H4 (cell line): ENCODE measurements at places on chromosomes 1 and 21.
A peak's percentile ranks its signal among the peaks of the same experiment; 100 is the strongest.

DNA sequence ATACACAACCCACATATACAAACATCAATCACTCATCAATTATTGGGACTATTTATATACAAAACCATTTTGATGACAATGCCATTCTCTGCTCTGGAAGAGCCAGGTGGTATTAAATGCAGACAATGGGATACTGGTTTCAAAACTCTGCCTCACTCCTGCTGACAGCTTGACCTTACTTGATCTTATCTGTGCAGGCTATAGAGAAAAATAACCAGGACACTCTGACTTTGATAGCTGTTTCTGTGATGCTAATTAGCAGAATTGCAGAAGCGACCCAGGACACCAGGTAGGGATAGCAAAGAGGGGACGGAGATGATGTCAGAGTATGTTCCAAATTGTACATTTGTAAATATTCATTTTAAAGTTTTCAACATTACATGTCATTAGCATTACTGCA lies 89.5 kb downstream of the OLFM3 start:
- DNase-seq, result no peak

GRCh38 chr1:16122916-16123315 lies 33.0 kb downstream of the EPHA2 start:
- peak; percentile 77 for DNase-seq

DNA sequence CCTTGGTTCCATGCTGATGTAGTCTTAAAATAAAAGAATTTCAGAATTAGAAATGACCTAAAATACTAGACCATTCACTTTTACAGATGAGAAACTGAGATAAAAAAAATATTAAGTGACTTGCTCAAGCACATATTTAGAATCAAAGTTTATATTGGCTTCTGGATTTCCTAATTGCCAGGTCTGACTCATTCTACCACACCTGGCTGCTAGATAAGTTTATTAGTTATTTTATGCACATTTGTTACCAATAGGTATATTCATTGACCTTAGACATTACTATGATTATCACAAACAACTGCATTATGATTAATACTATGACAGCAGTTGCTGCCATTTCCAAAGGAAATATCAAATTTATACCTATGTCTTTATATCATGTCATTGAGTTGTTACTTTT lies 497.5 kb downstream of the RWDD3 start:
- DNase-seq, result no peak

GRCh38 chr1:220879076-220879508 lies at the start of gene HLX:
Gene HLX (plus strand): TSS chr1:220879443. CDS start chr1:220879858, 415 bp downstream.
- peak; percentile 78 for DNase-seq

- no peak for DNase-seq
Observed at GRCh38 chr1:3662080-3662671, 9.9 kb downstream of the TP73 start.

- no peak for DNase-seq
Observed at GRCh38 chr1:242201090-242201489, 202.2 kb upstream of the MAP1LC3C start.

DNA sequence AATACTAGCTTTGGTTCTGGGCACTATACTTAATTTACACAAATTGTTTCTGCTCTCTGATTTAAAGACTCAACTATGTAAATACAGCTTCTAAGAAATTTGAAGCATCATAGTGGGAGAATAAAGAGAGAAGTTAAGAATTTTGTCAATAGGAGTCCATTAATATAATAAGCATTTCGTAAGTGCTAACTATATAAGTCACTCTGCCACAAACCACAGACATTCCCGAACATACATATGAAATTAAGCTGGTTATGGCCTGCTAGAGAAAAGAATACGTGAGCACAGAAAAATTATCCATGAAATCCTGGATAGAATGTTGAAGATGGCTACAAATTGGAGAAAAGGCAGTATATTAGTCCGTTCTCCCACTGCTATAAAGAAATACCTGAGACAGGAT lies 526.2 kb downstream of the MRPL39 start:
- no peak for DNase-seq

DNA sequence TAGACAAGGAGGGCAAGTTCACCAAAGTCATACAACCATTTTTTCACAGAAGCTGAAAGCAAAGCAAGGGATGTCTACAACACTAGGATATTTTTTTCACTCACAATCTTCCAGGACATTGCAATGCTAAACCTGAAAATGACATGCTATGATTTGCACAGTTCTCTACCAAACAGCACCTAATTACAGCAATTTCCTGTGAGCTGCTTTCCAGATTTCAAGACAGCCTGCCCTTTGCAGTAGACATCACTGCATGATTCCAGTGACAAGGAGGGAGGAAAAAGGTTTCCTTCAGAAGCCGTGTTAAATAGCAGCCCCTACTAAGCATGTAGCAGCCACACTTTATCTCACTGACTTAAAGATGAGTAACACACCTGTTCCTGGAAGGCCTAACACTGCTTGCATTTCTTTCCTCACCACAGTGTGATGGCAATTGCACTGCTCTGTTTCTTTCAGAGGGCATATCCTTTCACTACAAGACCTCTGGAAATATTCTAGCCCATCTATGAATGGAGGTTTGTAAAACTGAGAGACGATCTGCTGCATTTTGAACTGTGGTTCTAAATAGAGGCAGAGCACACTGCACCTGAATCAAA lies 97.1 kb downstream of the DUSP10 start:
- no peak for DNase-seq

GRCh38 chr1:78437941-78438340 lies 52.8 kb upstream of the PTGFR start:
- DNase-seq, result no peak

GRCh38 chr1:240743705-240744104 lies 131.8 kb upstream of the GREM2 start:
- DNase-seq, result no peak

DNA sequence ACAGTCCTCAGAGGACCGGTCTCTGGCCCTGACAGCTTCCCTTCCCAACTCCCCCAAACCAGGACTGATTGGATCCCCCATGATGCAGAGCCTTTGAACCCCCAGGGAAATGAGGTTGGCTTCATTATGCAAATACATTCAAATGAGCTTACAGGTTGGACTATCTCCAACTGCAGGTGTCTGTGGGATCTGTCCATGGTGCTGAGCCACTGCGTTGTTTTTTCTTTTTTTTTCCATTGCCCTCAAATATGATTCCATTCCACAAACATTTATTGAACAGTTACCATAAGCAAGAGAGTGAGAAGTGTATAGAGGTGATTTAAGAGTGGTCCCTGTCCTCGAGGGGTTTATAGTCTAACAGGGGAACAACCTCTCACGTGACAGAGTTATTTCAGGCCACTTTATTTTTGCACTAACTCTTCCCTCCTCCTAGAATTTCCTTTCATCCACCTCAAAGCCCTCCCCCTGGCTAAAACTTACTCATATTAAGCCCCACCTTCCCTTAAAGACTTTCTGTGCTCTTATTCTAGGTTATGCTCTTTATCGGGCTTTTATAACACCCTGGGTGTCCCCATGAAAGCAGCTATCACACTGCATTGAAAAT lies 21.9 kb downstream of the DLGAP3 start:
- DNase-seq, result no peak

DNA sequence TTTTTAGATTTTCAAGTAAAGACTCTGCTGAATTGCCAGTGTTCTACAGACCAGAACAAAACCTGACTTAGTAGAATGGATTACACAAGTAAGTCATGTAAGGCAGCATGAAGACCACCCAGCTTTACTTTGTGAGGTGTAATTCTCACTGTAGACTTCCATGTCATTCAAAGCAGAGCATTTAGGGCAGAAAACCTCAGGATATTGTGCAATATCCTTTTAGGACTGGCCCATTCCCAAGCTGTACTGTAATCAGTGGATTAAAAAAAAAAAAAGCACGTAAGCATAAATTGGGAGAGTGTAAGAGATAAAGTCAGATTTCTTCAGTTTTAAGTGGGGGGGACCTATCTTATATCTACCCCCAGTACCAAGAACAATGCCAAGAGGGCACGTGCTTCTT lies 380.5 kb upstream of the PRMT6 start:
- DNase-seq, result peak; percentile 26

- no peak for DNase-seq
Observed at GRCh38 chr1:15883326-15883725, 35.8 kb downstream of the SPEN start.

GRCh38 chr1:171849245-171849898 lies 8.1 kb downstream of the DNM3 start:
- DNase-seq, result no peak

- DNase-seq, result no peak
Observed at GRCh38 chr1:204592246-204592948, 76.2 kb downstream of the MDM4 start.

DNA sequence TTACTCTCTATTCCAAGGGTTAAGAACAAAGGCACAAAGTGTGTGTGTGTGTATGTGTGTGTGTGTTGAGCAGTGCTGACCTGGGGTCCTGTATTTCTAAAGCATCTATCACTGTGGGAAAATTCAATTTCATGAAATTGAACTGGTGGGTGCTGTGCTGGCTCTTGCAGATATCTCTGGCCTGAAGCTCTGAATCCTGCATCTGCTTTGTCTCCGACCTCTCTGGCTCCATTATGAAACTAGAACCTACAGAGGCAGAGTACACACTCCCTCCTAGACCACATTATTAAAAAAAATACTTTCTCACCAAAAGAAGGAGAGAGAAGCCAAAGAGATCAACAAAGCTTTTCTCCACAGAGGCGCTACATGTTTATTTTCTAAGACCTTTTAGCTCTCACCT lies 88.4 kb upstream of the PDE4B start:
- no peak for DNase-seq
